GM06990 (cell line): ENCODE measurements at places on chromosomes 2 and 18.

- DNase-seq, result no peak
These were observed 46.0 kb upstream of the MTIF2 start for GRCh38 chr2:55314985-55315384.

DNA sequence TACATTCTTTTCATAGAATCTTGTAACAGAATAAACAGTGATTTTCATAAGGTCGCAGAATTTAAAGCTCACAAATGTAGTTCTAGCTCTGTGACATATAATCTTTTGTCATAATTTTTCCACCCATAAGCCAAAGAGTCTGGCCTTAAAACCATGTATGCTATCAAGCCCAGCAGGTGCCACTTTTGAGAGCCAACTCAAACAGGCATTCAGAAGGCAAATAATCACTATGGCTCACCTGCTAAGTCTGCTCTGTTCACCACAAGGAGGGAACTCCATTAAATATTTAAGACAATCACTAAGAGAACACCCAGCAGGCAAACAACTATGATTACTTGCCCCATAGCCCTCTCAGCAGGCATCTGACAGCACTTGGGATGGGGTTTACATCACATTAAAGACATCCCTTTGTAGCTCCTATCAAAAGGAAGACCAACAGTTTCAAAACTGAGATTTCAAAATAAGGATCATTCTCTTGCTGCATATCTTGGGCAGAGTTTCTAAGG, 241.6 kb downstream of the PDE11A start:
- no peak for DNase-seq

GRCh38 chr2:64918220-64918886, 70.8 kb upstream of the SLC1A4 start:
- DNase-seq, result no peak

DNA sequence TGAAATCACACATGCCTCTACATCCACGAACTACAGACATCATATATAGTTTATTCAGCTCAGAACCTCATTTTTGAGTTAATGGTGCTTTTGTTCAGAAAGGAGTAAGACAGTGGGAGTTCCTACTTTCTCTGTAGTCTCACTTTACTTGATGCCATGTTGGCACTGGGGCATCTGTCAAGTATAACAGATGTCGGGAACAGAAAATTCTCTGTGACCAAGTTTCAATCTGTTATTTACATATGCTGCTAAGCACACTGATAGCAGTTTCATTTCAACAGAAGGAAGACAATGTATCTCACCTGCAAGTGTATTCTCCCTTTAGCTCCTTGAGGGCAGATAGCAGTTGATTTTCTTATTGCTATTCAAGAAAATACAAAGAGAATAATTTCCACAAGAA, 774.1 kb downstream of the METTL4 start:
- no peak for DNase-seq

DNA sequence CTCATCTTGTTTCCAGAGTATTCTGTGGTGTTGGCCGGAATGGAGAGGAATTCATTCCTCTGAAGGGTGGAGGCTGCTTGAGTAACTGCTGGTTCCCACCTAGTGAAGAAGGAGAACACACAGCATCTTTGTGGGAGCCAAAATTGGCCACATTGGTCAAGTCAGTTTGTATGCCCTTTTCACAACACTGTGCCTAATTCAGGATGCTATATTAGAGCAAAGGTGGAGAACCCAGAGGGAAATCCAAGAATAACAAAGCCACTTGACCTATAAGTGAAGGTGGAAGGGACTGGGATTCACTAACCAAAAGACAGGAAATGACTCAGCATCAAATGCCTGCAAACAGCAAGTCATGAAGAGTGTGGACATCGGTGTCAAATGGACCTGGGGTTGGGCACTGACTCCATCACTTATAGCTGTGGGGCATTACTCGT, 27.3 kb upstream of the MLPH start:
- no peak for DNase-seq

DNA sequence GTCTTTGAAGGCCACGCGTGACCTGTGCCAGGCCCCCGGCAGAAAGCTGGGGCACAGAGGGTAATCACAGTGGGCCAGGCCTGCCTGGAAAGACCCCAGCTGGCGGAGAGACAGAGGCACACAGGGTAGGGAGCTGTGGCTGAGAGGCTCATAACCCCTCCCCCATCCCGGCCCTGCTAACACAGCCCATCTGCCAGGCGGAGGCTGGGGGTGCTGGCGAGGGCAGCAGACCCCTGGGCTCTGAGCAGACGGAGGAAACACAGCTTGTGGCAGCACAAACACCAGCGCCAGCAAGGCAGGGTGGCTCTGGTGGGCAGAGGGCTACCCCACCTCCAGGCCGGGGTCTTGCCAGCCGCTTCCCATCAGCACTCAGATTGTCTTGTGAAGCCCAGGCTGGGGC, 19.0 kb downstream of the HS6ST1 start:
- DNase-seq, result no peak

DNA sequence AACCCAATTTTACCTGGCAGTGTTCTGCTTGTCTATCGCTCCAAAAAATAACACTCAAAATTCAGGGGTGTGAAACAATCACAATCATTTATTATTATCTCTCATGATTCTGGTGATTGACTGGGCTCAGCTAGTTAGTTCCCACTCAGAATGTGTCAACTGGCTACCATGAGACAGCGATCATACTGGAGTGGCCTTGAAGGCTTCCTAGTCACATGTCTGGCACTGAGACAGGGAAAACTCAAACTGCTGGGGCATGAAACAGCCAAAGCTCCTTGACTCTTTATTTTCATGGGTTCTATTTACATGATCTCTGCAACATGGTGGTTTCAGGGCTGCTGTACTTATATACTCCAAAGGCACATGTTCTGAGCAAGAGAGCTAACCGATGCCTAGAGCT, 6.2 kb upstream of the ANXA4 start:
- DNase-seq, result no peak

GRCh38 chr2:147342329-147342728, 502.5 kb upstream of the ACVR2A start:
- DNase-seq, result no peak

GRCh38 chr2:37361216-37361815, 16.9 kb downstream of the QPCT start:
- no peak for DNase-seq

DNA sequence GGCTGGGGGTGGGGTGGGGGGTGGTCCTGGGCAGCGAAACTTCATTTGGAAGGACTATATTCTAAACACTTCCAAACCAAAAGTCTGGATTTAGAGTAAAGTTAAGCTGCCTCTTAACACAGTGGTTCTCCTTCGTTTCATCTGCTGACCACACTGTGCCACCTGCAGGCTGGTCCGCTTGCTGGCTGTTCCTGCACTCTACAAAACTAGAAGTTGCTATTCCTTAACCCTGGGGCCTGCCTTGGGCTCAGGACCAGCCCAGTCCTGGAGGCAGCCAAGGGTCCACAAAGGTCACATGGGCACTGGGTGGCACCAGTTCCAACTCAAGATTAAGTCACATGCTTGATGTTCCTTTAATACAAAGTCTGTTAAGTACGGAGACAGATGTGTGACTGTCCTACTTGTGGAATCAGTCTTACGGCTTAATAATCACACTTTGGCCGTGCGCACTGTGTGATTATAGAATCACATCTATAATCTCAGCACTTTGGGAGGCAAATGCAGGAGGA, 195.4 kb downstream of the FAM210A start:
- no peak for DNase-seq

GRCh38 chr2:24875272-24875671, 44.8 kb downstream of the ADCY3 start:
- DNase-seq, result no peak

GRCh38 chr2:180360283-180360618, 353.2 kb upstream of the CWC22 start:
- peak; percentile 29 for DNase-seq

GRCh38 chr2:172634477-172634876, 78.6 kb downstream of the PDK1 start:
- DNase-seq, result no peak

DNA sequence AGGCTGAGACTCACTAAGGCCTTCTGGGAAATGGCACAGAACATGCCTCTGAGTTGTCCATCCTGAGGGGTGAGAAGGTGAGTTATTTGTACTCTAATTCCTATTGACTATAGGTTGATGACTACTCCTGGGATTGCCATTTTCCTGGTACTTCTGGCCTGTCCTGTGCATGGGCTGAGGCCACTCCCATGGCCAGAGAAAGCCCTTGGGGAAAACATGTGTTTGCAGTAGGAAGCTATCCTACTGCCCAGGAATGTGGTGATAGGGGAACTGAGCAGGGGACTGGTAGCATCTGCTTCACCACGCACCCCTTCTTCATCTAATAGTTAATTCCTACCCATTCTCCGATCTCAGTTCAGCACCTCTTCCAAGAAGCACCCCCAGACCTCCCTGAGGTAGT, 62.6 kb upstream of the MEX3C start:
- DNase-seq, result no peak

DNA sequence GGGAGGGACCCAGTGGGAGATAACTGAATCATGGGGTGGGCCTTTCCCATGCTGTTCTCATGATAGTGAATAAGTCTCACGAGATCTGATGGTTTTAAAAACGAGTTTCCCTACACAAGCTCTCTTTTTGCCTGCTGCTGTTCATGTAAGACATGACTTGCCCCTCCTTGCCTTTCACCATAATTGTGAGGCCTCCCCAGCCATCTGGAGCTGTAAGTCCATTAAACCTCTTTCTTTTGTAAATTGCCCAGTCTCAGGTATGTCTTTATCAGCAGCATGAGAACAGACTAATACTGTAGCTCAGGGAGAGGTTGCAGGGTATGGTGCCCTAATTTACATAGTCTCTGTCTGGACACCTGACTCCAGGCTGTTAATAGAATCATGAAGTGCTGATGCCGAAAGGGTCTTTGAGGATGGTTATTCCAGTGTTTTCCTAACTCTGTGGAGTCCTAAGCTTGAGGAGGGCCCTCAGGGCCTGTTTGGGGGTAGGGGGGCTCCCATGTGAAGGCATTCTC, 343.2 kb downstream of the ALK start:
- no peak for DNase-seq

DNA sequence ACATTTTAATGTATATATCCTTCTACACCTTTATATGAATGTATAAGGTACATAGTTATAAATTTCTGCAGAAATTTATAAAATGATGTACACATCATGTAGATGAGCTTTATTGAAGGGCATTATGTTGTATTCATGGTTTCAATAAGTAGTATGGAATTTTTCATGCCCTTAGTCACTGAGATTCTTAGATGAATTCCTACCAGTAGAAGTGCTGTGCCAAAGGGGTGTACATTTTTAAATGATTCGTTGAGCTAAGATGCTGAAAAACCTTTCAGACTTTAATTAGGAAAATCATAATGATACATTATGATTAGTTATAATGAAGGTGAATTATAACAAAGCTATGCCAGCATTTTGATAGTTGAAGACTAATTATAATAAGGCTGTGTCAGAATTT, 115.2 kb downstream of the ZNF236 start:
- no peak for DNase-seq

DNA sequence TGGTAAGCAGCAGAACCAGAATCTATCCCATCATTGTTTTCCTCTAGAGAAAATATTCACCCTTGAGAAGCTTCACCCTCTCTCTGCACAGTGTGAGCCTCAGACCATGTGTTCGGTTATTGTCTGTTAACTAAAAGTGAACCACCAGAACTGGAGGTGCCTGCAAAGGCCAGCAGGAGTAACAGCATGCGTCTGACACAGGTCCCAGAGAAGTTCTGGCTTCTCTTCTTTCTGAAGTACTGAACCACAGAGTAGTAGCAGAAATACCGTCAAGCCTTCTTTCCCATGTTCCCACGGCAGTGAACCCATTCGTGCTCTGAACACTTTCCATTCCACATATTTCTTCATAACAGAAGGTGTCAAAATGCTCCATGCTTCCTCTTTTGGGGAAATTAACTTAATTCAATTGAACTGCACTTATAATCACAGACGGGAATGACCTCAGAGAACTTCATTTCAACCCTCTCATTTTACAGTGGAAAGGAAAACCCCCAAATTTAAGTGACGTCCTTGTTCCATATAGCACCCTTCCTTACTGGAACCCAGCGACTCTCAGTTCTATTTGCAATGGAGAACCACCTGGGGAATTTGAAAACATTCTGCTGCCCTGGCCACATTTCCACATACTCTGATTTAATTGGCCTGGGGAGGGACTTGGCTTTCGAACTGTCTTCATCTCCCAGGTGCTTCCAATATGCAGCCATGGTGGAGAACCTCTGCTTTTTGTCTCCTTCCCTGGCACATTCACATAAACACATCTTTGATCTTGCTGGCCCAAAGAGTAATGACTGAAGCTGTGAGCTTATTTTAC, 519.1 kb downstream of the RNF144A start:
- no peak for DNase-seq

- DNase-seq, result no peak
These were observed 6.1 kb upstream of the OTOF start for GRCh38 chr2:26483957-26484565.

DNA sequence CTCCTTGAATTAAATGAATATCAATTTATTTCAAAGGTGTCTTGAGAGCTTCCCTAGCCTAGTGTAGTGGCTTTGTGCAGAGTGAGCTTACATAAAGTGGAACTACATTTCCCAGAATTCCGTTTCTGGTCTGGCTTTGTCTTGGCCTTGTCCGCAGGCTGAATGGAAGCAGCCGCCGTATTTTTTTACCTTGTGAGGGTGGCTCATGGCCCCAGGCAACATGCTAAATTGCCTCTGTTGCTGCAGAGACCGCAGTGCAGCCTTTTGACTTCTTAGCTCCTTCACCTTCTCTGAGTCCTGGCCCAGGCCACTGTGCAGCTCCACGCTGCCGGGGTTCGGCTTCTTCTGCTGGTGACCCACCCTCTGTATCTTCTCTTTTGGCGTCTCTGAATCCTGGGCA, 114.8 kb upstream of the SLC38A11 start:
- no peak for DNase-seq

GRCh38 chr2:4324531-4324930, 621.2 kb downstream of the DCDC2C start:
- no peak for DNase-seq

- no peak for DNase-seq
These were observed 70.8 kb downstream of the XIRP2 start for GRCh38 chr2:166958986-166959481.

DNA sequence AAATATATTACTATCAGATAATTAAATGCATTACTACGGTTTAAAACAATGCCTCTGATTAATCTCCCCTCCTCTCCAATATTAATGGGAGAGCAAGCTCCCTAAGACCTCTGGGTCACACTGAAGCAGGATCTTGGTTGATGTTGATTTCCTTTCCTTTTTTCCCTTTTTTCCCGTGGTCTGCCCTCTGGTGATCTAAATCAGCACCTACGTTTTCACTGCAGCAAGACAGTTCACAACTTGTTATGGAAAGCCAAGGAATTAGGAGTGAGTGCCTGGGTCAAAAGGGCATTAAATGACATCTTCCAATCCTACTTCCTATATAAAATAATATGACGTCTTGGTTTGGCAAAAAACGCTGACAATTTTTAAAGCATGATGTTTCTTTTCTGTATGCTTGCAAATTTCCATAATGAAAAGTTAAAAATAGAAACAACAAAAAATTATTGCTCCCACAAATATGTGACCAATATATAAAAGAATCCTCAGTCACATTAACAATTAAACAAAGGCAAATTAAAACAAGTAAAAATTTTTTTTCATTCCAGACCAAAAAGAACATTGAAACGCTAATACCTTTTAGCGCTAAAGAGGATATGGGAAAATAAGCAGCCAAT, 7.9 kb upstream of the CFAP36 start:
- no peak for DNase-seq
